Pancreas (tissue), 10 donors: ENCODE measurements at places on chromosomes 16 and 17. TPM values are rescaled to one million over a fixed set of nuclear protein-coding genes. Genes with fewer than 3 reads are reported as not detected.
A peak's percentile ranks its signal among the peaks of the same experiment; 100 is the strongest.

- no peak for DNase-seq
These were observed 30.0 kb downstream of the CFAP52 start for GRCh38 chr17:9606453-9606852.

- DNase-seq = no peak
These were observed 53.4 kb downstream of the NUP93 start for GRCh38 chr16:56783344-56783743.

DNA sequence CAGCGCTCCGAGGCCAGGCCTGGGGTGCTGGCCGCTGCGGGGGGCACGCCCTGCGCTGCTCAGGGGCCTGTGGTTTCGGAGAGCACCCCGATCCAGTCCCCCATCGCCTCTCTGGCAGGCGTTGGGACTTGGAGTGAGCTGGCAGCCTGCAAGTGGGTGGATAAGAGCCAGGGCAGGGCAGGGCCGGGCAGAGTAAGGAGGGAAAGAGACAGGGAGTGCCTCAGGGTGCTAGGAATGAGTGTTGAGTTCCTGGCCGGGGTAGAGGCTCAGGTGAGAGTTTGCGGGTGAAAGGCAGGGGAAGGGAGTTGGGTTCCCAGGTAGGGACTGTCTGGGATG is 1.3 kb downstream of the CDH13 start:
- DNase-seq = no peak

DNA sequence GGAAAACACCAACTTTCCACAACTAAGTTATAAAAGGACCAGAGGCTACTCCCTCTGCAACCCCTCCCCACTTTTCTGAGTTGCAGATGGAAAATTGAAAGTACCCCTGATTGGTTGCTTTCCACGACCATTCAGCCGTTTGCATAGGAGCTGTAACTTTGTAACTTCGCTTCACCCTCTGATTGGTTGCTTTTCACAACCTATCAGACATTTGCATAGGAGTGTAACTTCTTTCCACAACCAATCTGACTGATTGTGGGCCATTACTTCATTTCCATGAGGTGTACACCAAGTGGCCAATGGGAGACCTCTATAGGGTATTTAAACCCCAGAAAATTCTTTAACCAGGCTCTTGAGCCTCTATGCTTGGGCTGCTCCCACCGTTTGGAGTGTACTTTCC is 644.1 kb downstream of the WWOX start:
- no peak for DNase-seq

DNA sequence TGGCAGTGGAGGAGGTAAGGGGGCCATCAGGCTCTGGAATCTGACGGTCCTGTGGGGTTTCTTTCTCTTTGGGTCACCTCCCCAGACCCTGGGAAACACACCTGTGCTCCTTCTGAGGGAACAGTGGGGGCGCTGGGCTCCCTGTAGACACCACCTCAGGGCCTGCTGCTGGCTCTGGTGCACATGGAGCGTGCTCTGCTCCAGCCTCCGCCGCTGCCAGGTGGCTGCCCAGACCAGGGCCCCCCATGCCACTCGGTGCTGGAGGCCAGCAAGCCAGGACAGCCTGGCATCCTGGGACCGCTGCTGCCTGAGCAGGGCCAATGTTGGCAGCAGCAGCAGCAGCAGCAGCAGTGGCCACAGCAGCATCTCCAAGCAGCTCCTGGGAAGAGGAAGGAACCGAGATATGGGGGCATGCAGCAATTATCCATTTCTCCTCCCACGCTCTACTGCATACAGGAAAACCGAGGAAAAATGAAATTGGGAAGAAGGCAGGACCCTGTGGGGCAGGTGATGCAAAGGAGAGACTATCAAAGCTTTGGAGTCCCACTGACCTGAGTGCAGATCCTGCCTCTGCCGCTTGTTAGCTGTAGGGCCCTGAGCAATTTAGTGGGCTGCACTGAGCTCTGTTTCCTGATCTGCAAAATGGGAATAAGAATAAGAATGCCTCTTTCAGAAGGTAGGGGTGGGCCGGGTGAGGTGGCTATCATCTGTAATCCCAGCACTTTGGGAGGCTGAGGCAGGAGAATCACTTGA is 902 bp downstream of the GHDC start:
- no peak for DNase-seq

GRCh38 chr16:937311-937710 is 33.5 kb downstream of the LMF1 start:
- DNase-seq = peak; percentile 5

Gene CA7
- total RNA-seq = not detected

Gene TBC1D3E
- not detected for total RNA-seq
